ENCODE measurements at places on chromosomes 11 and 22.

- DNase-seq = no peak
These were observed 39.4 kb downstream of the GLYATL2 start for GRCh38 chr11:58805065-58805464.

DNA sequence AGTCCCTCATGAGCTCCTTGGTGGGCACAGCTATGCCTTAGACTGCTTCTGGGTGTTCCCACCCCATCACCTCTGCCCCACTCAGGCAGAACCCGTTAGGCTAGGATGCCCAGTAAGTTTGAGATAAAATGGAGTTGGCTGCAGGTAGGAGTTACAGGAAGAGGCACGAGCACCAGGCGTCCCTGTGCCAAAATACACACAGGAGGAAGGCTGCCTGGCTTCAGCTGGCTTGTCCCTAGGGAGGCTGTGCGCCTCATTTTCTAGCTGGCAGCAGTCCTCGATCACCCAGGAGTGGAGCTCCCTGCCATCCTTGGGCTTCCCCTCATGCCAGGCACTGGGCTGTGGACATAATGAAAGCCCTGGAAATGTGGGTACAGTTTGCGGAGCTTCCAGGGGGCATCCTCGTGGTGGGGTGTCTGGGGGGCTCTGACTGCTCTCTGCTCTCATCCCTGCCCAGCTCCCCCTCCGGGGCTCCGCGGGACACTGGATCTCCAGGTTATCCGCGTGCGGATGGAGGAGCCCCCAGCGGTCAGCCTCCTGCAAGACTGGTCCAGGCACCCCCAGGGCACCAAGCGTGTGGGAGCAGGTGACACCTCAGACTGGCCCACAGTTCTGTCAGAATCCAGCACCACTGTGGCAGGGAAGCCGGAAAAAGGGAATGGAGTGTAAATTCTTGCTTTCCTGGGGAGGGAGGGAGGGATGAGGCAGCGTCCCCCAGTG, 12.3 kb upstream of the MARK2 start:
- no peak for DNase-seq

DNA sequence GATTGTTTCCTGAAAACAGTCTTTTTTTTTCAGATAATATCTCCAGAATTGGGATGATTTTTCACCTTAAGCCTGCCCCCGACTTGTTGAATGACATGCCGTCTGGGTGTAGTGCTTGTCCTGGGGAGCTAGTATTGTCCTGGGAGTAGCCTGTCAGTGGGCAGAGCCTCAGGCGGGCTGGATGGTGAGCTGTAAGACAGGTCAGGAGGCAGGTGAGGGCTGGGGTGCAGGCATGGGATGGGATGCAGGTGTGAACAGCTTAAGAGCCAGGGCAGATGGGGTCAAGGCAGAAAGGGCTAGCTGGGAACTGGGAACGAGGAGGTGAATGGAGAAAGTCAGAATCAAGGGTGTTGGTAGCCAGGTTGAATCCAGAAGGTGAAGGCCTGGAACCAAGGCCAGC, 200.2 kb downstream of the CSNK2A3 start:
- no peak for DNase-seq

DNA sequence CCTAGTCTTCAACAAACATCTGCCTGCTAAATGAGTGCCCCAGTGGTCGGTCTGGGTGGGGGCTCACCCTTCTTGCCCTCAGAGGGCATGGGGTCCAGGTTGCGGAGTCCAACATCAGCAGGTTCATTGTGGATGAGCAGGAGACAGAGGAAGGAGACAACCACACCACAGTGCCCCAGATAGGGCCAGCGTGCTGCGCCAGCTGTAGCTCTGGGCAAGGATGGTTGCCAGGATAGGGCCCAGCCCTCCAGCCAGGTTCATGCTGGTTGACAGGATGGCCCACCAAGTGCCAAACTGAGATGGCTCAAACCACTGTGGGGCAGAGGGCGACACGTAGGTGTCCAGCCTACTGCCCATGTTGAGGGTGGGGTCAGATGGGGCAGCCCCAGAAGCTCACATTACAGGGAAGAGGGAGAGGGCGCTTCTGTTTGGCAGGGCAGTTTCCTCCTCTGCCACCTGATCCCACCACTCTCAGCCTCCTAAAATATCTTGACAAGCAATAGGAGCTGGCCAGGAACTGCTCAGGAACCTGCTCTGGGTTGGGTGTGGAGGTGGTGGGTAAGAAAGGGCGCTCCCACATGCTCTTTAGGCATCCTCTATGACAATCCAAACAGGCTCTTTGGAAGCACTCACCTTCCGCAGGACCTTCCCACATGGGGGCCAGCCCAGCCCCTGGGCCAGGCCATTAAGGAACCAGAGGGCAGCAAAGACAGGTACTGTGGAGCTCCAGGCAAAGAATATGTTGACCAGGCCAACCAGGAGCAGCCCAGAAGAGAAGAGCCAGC, 2.9 kb downstream of the SLC37A4 start:
- DNase-seq = no peak

DNA sequence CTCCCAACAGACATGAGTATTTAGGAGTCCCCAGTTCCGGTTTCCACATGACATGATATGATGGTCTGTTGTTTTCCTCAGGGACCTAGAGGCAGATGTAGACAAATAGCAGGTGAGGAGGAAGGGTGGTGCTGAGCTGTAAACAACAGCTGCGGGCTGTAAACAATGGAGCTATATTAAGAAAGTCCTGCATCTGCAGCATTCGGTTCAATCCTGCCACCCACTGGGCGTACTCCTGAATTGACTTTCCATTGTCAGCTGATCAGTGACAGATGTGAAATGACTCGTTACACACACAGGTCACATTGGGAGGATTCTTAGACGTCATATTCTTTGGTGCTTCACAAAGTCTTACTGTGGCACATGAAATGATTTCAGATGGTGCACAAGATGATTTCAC, 26.8 kb upstream of the RAG1 start:
- peak; percentile 30 for DNase-seq

All from stimulated activated naive B cell treated with anti-CD40 and anti-IgM and Interleukin-4, amounts not matched to agents 10 μg/mL and 1 μg/mL and 100 μg/mL, for 72 hours (primary cell).